Effector memory CD4-positive, alpha-beta T cell (primary cell): ENCODE measurements at places on chromosomes 7 and 10.

DNA sequence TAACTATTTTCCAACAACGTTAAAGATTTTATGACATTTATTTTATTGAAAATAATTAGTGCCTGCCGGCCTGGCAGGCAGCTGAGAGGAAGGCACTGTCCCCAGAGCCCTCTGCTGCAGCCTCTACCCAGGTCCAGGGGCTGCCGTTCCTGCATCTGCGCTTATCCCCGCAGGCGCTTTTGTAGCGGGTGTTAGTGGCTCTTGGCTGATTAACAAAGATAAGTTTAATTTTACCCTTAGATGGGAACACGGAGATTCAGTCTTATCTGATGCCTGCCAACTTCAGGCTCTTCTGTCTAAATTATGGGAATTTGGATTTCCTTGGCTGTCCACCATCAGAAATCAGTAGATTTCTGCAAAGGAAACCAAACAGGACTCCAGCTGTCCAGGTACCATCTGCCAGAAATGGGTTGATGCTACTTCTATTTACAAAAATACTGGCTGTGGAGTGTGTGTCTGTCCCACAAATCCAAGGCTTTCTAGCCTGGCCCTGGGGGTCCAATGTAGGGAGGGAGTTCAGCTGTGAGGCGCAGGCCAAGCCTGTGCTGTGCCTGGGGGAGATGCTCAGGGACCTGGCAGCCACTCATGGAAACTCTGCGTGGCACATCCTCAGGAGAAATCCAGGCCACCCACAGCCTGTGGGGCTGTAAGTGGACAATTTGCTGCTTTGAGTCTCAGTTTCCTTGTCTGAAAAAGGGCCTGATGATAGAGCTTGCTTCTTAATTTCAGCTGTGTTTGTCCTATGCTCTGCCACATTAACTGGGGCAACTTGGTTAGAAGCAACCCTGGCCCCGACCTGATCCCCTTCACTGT is 62.0 kb upstream of the IGFBP3 start:
- no peak for DNase-seq

- DNase-seq, result no peak
Observed at GRCh38 chr7:22406715-22407114, 49.8 kb upstream of the RAPGEF5 start.

DNA sequence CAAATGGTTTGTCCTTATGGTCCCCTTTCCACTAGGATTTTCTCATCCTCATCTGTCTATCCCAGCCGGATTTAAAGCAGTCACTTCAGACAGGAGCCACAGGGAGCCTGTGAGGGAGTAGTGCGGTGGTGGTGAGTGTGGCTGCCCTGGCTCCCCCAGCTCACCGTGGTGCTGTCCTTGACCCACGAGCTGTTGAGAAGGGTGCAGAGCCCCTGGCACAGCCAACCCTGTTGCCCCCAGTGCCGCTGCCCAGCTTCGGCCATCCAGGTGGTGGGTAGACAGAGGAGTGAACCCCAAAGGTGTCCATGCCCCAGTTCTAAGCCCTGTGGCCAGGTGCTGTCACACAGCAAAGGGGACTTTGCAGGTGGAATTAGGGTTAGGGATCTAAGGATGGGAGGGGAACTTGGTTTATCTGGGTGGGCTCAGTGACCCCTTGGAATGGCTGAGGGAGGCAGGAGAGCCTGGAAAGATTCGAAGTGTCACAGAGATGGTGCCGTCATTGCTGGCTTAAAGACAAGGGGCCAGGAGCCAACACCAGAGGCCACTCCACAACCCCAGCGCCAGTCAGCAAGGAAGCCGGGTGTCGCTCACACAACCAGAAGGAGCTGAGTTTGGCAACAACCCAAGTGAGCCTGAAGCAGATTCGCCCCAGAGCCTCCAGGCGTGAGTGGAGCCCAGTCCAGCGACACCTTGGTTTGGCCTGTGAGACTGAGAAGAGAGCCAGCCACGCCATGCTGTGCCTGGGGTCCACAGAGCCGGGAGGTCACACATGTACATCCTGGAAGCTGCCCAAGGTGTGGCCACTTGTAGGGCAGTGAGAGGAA is 142.4 kb downstream of the ADCY1 start:
- DNase-seq, result no peak

GRCh38 chr7:23474829-23475575 is 4.7 kb upstream of the IGF2BP3 start:
- no peak for DNase-seq

- DNase-seq, result no peak
Observed at GRCh38 chr10:6396652-6397051, 183.4 kb downstream of the PRKCQ start.

DNA sequence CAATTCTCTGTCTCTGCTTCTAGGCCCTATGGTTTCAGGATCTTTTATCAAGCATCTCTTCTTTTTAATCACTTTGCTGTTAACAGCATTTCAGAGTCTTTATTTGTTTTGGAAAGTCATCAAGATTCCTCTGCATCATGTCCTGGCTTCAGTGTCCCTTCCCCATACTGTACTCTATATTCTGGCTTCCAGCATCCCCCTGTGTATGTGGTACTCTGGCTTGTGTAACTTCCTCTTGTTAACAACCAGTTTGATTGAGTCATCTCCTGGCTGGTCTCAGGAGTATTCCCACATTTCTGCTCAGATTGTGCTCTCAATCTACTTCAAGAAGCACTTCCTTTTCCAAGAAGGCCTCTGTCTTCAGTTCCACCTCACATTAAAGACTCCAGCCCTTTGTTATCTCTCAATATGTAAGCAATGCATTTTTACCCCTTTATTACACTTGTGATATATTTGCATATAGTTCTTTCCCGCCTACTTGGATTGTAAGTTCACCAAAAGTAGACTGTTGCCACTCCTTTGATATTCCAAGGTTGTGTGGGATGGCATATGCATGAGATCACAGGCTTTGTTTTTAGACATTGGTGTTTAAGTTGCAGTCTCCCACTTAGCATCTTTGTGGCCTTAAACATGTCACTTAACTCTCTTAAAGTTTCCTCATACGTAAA is 15.1 kb upstream of the ATE1 start:
- no peak for DNase-seq

DNA sequence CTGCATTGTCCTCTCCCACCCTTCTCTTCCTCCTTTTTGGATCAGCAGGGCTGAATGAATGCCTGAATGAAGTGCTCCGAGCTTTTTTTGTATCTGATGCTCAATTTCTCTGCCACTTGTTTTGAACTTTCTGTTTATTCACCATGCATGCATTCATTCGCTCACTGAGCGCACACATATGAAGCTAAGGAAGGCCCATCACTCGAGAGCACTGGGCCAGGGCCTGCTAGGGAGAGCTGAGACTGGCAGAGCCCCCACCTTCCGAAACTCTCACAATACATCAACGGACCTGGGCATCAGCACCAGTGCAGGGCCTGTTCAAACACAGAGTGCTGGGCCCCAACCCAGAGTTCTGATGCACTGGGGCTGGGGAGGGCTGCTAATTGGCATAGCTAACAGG is 45.7 kb downstream of the RPS24 start:
- no peak for DNase-seq

GRCh38 chr7:7820409-7820808 is 102.0 kb upstream of the RPA3 start:
- no peak for DNase-seq
